ENCODE measurements at places on chromosomes 7 and 10.

DNA sequence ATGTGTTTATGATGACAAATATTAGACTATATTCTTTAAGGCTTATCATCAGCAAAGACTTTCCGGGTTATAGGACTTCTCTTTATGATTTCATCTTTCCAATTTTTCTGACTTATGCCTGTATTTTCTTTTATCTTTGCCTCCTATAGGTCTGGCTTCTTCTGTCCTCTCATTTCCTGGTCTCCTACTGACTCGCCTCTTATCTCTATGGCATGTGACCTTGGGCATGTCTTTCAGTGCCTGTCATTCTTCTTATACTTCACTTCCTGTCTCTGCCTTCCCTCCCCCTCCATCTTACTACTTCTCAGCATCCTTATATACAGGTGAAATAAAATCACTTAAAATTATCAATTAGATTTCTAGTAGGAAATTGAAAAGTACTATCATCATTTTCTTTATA is 42.2 kb downstream of the PCDH15 start:
- DNase-seq, result no peak

DNA sequence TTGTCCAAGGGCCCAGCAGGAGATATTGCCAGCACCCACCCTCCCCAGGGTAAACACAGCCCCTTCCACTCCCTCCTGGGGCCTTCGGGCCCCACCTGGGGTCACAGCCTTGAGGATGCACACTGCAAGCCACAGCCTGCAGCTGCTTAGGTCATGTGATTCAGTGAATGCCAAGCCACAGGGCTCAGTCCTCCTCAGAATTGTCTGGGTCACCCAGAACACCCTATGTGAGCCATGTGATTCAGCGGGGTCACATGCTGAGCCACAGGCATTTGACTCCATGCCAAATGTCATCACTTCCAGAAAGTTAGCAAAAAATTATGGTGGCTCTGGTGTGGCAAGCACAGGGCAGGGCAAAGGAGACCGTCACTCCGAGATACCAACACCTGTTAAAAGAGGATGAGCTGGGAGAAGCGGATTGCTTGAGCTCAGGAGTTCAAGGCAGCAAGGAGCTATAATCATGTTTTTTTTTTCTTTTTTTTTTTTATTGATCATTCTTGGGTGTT is 17.2 kb upstream of the PSAP start:
- DNase-seq, result peak; percentile 73

- DNase-seq, result no peak
Observed at GRCh38 chr7:117084286-117084685, 131.0 kb downstream of the ST7 start.

- no peak for DNase-seq
Observed at GRCh38 chr7:143988976-143989745, 11.0 kb upstream of the OR6B1 start.

- DNase-seq, result no peak
Observed at GRCh38 chr10:91210014-91210413, 10.4 kb upstream of the PCGF5 start.

DNA sequence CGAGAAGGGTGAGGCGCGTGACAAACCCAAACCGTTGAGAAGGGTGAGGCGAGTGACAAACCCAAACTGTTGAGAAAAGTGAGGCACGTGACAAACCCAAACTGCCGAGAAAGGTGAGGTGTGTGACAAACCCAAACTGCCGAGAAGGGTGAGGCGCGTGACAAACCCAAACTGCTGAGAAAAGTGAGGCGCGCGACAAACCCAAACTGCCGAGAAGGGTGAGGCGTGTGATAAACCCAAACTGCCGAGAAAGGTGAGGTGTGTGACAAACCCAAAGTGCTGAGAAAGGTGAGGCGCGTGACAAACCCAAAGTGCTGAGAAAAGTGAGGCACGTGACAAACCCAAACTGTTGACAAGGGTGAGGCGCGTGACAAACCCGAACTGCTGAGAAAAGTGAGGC is 25.0 kb downstream of the ESYT2 start:
- DNase-seq, result no peak

DNA sequence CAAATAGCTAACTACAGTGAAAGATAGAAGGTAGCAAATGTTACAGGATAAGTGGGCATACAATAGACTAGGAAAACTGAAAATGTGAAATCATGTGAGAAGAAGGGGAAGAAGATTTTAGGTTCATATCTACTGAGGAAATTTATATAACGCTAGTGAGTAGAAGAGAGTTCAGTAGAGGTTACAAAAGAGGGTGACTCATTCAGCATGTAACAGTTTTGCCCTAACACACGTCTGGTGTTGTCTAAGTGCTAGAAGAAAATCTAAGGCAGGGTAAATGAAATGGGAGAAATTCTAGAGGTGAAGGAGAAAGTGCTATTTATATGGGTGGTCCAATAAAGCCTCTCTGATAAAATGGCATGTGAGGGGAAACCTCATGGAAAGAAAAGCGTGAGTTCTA is 731.4 kb upstream of the POT1 start:
- DNase-seq, result no peak

DNA sequence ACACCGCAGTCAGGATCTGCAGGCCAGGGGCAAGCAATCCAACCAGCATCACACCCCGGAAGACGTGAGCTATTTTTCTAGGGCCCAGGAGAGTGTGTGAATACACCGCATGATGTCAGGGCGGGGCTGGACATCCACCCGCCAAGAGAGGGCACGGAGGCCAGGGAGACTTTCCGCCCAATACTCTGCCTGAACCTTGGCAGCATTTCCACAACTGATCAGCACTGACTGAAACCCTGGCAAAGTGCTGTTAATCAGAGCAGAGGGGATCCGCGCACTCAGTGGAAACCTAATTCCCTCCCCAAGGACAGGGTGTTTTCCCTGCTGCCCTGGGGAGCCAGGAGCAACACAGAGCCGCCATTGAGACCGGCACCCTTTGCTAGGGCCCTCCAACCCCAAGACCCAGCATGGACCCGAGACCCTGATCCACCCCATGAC is 8.2 kb downstream of the MAD1L1 start:
- no peak for DNase-seq

DNA sequence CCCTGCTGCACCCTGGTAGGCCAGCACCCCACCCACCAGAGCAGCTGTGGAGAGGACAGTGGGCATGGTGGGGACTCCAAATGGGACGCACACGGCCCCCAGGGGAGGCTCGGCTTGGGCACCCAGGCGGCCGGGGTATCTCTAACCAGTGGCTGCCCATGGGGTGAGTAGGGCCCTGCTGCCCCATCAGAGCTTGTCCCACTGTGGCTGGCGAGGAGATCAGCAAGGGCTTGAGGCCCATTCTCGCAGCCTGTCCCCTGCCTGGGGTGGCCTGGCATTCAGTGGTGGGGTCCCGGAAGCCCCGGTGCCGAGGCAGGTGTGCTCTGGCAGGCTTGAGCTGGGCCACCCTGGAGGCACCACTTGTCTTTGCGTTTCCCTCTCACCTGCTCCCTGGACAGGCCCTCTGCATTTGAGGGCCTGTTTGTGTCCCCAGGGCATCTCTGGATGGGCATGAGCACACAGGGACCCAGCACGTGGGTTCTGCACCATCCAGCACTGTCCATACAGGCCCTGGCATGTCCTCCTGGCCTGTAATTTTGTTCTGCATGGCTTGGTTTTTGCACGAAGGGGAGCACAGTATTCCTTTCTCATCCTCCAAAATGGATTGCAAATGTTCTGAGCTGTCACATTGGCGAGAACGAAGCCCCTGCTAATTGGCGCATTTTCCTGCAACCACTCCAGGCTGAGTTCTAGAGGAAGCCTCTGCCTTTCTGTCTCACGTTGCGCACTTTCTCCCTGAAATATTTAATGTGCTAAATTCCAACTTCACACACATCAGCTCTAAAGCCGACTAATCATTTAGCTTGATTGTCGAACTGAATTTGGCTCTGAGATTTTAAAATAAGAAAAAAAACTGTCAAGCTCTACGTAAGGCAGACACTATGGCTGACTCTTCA is 27.2 kb downstream of the PWWP2B start:
- DNase-seq, result no peak

DNA sequence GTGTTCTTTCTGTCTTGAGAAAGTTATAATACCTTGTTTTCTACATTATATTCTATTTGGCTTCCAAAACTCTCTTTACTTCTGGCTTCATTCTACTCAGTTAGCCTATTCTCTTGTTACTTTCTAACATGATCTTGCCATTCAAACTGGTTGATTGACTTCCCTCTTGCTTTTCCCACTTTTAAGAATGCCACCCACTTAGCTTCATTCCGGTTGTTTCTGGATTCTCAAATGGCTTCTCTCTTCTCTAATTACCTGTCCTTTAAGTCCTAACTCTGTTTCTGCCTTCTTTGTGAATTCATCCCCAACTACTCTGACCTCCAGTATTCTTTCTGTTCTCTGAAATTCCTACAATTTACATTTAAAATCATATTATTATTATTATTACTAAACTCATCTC is 52.0 kb downstream of the ANKIB1 start:
- no peak for DNase-seq

DNA sequence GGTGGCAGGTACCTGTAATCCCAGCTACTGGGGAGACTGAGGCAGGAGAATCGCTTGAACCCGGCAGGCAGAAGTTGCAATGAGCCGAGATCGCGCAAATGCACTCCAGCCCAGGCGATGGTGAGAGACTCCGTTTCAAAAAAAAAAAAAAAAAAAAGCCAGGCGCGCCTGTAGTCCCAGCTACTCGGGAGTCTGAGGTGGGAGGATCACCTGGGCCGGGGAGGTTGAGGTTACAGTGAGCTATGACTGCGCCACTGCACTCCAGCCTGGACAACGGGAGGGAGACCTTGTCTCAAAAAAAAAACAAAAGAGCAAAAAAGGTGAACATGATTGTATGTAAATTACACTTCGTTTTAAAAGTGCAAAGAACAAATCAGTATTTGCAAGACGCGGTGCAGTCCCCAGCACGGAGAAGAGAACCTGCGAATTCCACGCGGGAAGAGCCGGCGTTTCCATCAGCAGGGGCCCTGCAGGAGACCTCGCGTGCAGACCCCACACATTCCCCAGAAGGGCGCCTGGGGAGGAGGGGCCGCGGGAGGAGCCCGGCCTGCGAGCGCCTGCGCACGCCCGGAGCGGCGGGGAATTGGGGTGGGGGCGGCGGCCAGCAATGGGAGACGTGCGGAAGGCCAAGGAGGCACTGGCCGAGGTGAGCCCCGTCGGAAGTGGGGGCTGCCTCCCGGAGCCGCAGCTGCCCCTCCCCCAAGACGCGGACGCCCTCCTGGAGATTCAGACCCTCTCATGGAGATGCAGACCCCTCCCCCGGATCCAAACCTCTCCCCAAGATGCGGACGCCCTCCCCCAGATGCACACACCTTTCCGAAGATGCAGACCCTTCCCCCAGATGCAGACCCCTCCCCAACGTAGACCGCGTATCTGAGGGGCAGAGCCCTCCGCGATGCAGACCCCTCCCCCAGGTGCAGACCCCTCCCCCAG is 16.7 kb upstream of the SUN1 start:
- DNase-seq, result peak; percentile 45

GRCh38 chr10:69323622-69324021 is 45.3 kb downstream of the HK1 start:
- no peak for DNase-seq

DNA sequence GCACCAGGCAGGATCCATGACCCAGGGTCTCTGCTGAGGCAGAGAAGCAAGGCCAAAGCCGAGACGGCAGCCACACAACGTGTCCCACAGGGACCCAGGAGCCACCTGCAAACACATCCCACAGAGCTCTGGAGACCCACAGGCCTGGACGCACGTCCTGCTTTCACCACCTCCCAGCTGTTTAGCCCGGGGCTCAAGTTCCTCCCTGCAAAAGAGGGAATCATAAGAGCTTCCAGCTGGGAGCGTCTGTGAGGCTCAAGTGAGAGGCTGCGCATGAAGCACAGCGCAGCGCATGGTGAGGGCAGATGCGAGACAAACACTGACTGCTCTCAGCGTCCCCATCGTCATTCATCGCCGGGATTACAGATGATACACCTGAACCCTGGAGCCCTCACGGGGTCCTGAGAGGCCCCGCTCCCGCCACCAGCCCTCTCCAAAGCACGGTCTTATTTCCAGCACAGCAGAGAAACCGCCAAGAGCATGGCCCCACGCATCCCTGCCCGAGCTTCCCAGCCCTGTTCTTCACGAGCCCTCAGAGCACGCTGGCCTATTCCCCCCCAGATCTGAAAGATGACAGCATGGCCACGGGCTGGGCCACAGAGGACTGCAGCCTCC is 88.7 kb downstream of the MAD1L1 start:
- no peak for DNase-seq

DNA sequence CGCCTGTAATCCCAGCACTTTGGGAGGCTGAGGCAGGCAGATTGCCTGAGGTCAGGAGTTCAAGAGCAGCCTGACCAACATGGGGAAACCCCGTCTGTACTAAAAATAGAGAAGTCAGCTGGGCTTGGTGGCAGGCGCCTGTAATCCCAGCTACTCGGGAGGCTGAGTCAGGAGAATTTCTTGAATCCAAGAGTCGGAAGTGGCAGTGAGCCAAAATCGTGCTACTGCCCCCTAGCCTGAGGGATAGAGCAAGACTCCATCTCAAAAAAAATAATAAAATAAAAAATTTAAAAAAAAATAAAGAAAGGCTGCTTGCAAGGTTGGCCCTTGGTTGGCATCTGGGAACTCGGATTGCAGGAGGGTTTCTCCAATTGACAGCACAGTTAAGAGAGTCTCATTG is 221.6 kb downstream of the DGKI start:
- DNase-seq, result no peak

- DNase-seq, result no peak
Observed at GRCh38 chr7:90766814-90767564, 170.9 kb downstream of the CDK14 start.

DNA sequence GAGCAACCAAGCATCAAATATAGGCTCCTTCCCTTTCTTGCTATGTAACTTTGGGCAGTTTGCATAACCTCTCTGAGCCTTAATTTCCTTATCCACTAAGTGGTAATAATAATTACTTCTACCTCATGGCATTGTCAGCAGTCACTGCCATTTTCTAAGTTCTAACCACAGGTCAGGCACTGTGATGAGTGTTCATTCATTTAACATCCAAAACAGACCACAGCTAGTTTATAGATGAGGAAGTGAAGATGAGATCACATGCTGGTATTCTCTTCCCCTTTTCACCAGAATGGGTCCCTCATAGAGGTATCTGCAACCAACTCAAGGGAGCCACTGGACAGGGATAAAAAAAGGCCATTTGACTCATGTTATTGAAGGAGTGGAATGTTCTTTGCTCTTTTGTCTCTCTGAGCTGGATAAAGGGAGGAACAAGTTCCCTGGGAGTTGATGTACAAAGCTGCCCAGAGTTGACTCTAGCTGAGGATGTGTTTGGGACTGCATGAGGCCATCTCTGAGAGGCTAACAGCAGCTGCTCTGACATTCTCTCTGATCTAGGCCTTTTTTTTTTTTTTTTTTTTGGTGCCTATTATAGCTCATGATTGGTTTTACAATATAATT is 65.0 kb downstream of the DNAJC12 start:
- DNase-seq, result no peak

All from HTR-8/SVneo (cell line).